ENCODE measurements at places on chromosomes 11 and 22.
A peak's percentile ranks its signal among the peaks of the same experiment; 100 is the strongest.

DNA sequence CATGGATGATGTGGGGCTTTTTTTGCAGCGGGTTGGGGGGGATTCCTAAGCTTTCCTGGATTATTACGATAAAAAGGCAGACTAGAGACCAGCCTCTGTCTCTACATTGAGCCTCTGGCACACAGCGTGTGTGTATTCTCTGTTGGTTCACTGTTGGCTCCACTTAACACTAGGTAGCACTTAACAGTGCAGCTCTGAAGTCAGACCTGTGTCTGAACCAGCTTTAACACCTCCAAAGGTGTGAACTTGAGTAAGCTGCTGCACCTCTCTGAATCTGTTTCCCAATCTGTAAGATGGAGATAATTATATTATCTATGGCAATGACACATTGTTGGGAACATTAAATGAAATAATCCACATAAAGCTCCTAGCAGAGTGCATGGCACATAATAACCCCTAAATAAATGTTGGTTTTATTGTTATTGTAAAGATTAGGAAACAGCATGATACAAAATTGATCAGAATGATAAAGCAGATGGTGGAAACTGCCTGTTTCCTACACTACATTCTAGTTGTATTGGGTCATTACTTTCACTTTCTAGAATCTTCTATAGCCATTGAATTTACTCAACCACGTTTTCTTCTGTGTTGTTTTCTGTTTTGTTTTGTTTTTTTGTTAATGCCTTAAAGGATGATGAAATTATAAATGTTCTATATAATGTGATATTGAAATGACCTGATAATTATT, 108.4 kb downstream of the ARL14EP start:
- DNase-seq = no peak

DNA sequence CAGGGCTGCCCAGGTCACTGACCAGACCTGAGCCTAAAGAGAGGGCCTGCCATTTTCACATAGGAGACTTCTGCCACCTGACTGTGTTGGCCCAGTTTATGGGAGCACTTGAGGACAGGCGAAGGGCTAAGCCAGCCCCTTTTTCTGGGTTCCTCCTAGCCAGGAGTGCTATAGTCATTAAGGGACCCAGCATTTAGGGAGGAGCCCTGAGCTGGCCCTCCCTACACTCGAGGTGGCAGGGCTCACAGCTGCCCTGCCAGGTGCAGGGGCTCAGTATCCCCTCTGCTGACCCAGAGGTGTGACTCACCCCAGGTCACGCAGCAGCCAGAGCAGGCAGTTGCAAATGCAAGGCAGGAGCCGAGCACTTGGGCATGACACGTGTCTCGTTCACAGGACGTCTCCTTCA, 86.3 kb upstream of the CRYBB3 start:
- no peak for DNase-seq

- DNase-seq = no peak
These were observed 116.6 kb downstream of the NAV2 start for GRCh38 chr11:19829109-19829837.

DNA sequence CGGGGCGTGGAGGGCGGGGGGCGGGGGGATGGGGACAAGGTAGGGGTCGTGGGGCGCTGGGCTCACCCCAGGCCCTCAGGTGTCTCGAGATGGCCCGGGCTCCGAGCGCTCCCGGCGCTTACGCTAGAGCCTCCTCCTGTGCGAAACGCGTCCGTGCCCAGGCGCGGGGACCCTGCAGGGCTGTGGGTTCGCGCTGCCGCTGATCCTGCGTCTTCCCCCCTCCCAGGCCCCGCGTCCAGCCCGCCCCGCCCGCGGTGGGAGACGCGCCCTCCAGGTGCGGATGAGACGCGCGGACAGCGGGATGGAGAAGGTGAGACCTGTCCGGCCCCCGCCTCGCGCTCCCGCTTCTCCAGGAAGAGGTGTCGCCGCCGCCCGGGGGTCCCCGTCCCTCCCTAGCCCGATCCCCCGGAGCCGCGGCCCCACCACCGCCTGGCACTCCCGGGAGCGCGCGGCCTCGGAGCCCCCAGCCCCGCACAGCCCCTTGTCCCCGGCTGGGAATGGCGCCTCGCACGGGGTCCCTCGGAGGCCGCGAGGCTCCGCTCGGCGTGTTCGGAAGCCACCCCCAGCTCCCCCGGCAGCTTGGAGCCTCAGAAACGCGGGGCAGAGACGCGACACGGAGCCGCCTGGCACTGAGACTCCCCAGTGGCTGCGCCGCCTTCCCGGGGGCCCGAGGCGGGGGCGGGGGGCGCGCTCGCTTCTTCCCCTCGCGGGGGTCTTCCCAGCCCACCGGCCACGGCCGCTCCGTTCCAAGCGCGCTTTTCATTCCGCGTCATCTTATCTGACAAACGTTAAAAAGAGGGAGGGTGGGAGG, 27.6 kb upstream of the TOLLIP start:
- DNase-seq = no peak

GRCh38 chr11:68014157-68014946, 4.2 kb downstream of the ALDH3B1 start:
- DNase-seq = no peak

GRCh38 chr11:120695426-120695825, 183.9 kb downstream of the GRIK4 start:
- no peak for DNase-seq

- DNase-seq = no peak
These were observed 67.1 kb downstream of the SLC35F2 start for GRCh38 chr11:107791343-107792048.

DNA sequence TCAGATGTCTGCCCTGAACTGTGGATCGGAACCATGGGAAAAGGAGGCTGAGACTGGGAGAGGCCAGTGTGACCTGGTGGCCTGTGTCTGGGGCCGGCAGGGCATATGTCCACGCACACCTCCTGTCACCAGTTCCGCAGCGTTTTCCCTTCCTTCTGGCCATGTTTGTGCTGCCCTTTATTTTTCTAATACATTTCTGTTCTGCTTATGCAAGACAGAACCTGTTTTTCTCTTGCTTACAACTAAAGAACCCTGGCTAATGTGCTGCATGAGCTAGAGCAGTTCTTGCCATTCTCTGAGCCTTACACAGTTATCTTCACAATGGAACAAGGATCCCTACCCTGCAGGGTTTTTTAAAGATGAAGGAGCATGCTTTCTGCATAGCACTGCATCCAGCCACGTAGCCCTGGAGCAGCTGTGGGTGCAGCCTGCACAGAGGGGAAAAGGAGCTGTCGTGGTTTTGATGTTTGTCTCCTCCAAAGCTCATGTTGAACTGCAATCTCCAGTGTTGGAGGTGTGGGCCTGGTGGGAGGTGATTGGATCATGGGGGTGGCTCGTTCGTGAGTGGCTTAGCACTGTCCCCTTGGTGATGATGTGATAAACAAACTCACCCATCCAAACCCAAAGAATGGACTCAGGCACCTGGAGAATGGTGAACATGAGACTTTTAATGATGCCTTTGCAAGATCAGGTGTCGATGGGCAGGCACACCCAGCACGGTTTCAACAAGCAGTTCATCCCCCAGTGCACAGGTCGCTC, 84.8 kb upstream of the SHANK2 start:
- DNase-seq = no peak

DNA sequence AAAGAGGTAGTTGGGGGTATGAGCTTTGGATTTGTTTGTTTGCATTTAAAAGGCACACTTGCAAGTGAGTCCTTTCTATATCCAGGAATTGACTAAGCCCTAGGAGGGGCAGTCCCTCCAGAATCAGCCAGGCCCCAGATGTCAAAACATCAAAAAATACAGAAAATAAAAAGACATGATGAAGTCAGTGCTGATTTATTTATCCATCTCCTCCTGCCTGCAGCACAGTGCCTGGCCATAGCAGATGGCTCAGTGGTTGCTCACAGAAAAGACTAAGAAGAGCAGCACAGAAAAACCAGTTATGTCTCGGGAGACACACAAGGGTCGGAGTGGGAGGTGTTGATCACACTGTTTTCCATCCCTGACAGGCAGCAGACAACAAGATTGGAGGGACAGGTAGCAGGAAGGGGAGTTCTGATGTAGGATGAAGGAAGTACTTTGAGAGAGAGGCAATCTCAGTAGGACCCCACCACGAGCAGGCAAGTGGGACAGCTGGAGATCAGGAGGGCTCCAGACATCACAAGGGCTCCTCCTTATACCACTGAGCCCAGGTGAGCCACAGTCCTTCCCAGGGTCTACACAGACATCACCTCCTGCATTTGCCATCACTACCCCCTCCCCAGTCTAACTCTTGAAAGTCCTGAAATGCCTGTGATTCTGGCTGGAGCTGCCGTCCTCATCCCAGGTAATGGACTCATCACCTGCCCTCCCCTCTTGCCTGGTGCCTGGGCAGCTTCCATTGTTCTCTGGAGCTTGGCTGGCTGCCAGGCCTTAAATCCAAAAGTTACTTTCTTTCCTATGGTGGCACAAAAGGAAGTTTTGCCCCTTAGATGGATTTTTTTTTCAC, 32.3 kb downstream of the TMPRSS5 start:
- DNase-seq = no peak

GRCh38 chr11:12727563-12728211, 53.5 kb downstream of the TEAD1 start:
- DNase-seq = no peak

DNA sequence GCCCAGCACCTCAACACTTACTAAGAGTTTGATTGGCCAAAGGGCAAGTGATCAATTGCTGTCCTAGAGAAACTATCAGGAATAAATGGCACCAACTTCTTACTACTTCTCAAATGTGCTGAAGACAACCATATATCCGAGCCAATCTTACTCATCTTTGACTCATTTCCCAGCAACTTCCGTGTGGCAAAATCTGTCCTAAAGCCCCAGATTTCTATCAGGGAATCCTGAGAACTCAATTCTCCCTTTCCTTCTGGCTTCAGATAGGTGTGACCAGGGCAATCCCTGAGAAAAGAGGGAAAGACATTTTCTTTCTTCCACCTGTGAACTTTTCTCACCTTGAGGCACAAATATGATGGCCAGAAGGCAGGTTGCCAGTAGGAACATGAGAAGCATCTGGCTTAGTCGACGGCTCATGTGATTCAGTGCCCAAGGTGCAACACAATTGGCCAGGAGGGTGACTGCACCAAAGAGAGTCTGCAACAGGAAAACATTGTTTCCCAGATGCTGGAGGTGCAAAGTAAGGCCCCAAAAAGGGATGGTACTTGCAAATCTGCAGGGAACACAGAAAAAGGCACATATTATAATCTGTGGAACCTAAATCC, 21.8 kb upstream of the SLC22A24 start:
- DNase-seq = no peak

- DNase-seq = no peak
These were observed 99.6 kb upstream of the RTL6 start for GRCh38 chr22:44597616-44598015.

- no peak for DNase-seq
These were observed 15.0 kb upstream of the NXPE4 start for GRCh38 chr11:114610550-114610949.

DNA sequence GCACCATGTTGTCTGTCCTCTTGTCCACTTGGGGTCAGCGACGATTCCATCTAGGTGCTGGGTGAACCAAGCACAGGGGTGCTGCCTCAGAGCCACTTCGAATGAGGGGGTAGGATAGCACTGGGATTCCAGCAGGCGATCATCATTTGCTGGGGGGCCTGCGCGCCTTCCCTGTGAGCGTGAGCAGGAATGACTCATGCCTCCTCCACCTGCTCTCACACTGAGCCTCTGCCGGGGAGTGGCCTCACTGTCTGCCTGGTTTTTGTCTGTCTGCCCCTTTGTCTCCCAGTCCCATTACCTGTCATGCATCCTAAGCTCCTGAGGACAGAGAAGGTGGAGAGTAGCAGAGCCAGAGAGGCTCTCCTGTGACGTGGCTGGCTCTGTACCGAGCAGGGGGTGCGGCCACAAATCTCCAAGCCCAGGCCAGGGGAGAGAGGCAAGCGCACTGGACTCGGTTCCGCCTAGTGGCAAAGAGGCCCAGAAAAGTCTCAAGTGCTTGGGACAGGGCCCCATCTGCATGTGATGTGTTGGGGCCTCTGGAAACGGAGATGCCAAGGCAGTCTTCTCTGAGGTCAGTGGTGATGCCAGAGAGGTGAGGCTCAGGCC, 30.8 kb downstream of the RSPH14 start:
- no peak for DNase-seq

DNA sequence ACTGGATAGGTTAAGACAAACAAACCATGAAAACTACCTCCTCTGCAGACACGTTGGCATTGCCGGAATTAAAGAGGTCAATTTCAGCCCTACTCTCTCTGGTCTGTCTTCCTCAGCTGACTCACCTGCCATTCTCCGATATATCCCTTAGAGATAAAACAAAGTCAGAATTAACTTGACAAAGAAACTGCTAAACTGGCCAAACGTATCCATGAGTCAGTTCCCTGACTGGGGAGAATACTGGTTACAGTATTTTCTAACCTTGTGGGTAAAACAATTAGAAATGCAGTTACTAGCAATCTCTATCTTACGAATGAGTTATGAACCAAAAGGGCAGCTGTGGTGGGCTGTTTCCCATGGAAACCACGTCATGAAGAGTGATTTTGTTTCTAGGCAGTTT, 96.2 kb downstream of the RDX start:
- no peak for DNase-seq

GRCh38 chr11:71930556-71931244, 1.9 kb downstream of the RNF121 start:
- no peak for DNase-seq

DNA sequence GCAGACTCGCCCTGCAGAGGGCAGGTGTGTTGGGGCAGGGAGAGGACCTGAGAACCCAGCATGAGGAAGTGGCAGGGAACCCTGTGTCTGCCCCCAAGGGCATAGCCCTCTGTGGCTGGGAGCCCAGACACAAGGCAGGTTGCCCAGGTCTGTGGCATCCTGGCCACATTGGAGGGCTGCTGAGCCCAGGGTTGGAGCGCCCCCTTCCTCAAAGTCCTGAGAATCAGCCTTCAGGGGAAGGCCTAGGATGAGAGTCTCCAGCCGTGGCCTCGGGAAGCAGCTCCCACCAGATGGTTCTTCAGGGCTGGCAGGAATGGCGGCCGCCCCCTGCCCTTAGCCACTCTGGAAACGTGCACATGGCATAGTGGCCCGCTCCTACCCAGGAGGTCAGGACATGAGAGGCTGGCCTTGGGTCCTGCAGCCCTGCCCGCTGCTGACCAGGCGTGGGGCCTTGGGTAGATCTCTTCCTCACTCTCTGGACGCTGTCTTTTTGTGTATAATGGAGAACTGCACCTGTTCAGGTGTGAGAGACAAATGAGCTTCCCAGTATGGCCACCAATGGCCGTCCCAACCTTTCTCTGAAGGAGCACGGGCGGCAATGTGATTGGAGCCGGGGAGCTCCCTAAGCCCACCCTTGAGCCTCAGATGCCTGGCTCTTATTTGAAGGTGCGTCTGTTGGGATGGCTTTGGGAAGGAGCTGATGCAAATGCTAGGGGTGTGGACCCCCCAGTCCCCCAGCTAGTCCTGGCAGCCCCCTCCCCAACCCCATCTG, 4.6 kb upstream of the CDC42BPG start:
- DNase-seq = peak; percentile 49

- DNase-seq = peak; percentile 11
These were observed 107.5 kb upstream of the SESN3 start for GRCh38 chr11:95338430-95338991.

- DNase-seq = no peak
These were observed 18.2 kb downstream of the ARRB1 start for GRCh38 chr11:75333022-75333806.

GRCh38 chr11:118565051-118565450, 680 bp downstream of the IFT46 start:
- no peak for DNase-seq
